Kidney capillary endothelial cell (primary cell): ENCODE measurements at places on chromosomes 3 and 15.
A peak's percentile ranks its signal among the peaks of the same experiment; 100 is the strongest.

DNA sequence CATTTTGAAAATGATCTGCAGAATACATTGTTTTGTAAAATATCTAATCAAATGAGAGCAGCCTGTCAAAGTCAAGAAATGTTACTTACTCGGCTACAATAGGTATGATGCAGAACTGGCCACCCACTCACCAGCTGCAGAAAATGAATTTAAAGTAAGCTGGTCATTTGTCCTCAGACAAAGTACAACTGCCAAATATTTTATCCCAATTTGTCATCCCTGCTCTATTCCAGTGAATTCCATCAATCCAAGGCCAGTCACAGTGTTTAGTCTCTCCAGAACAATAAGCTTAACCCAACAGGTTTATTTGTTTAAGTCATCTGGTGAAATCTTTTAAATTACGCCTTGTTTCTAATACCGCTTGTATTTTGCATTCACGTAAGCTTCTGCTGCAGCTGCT lies 46.6 kb upstream of the TCF12 start:
- DNase-seq: no peak

DNA sequence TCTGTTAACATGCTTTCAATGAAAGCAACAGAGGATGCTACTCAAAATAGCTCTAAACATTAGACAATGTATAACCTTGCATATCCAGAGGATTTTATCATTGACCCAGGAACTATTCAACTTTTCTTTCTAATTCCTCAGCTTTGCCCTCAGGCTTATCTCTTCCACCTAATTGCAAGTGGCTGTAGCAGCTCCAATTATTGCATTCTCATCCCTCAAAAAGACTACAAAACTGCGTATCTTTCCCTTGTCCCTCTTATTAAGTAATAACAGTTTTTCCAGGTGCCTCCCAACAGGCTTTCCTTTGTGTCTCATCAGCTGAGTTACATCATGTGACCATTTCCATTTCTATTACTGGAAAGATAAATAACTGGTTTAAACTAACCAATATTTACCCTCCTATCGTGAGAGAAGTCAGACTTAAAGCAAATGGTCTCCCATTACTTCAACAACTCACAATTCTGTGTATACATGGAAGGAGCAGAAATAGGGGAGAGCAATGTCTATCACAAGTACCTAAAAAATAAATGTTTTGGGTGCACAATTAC lies 78.0 kb upstream of the MBNL1 start:
- no peak for DNase-seq

- DNase-seq: no peak
These were observed 39.1 kb downstream of the OCA2 start for GRCh38 chr15:28060005-28060404.

DNA sequence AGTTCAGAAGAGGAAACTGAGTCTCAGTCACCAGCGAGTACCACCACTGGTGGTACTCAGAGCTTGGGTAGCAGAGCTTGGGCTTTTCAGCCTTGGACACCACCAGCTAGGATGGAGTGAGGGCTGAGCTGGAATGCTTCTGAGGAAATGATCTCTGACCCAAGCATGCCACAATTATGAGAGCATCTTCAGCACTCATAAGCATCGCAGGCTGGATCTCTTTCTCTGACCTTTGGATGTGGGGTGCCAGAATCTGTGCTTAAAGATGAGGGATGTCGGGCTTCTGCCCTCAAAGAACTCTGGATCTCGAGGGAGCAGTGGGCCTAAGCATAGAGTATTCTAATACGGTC lies 36.4 kb downstream of the ZNF710 start:
- DNase-seq: peak; percentile 48

GRCh38 chr3:88452228-88452627 lies 302.5 kb downstream of the C3orf38 start:
- DNase-seq: no peak

- DNase-seq: peak; percentile 42
These were observed 125.4 kb upstream of the MME start for GRCh38 chr3:154954757-154955156.

DNA sequence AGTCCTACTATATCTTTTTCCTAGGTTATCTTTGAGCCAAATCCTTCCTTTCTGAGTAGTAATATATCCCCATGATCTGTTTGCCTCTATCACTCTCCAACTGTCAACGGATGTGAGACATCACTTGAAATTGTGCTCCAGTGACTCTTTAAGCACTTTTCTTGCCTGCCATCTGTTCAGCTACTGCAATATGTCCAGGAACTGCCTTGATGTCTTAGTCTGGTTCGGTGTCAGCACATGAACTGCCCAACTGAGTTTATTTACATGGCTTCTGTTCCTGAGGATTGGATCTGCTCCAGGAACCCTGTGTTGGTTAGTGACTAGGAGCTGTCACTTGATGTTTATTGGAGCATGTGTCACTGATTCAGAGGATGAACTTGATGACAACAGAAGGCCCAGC lies 116.5 kb downstream of the SLC9A9 start:
- DNase-seq: no peak

- DNase-seq: no peak
These were observed 116.2 kb upstream of the KCNMB2 start for GRCh38 chr3:178420033-178420432.

- no peak for DNase-seq
These were observed 13.1 kb downstream of the ZBTB47 start for GRCh38 chr3:42666577-42666998.

DNA sequence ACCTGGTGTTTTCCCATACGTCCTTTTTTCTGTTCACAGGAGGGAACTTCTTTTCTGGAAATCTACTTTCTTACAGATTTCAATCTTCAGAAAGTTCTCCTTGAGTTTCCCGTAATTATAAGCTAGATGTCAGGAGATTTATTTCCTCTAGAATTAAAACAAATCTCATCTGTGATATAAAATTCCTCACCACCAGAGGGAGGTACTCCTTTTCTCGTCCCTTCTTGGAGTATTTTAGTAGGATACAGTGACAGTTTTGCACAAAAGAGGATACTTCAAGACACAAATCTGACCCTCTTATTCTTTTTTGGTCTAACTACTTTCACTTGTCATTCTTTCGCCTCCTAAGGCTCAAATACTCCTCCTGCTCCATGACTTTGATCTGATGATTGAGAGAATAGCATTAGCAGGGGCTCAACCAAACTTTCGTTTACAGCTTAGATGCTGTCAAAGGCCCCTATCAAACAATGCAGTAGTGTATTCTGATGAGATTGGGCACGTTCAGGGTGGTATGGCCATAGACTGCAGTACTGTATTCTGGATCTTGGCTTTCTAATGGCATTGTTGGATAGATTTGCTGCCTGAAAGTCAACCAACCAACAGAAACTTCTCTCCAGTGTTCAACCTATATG lies 38.0 kb downstream of the TMEM41A start:
- DNase-seq: peak; percentile 24

GRCh38 chr15:79700951-79701480 lies 195.8 kb downstream of the MTHFS start:
- DNase-seq: no peak

- no peak for DNase-seq
These were observed 34.0 kb downstream of the PRKCD start for GRCh38 chr3:53195066-53195450.

DNA sequence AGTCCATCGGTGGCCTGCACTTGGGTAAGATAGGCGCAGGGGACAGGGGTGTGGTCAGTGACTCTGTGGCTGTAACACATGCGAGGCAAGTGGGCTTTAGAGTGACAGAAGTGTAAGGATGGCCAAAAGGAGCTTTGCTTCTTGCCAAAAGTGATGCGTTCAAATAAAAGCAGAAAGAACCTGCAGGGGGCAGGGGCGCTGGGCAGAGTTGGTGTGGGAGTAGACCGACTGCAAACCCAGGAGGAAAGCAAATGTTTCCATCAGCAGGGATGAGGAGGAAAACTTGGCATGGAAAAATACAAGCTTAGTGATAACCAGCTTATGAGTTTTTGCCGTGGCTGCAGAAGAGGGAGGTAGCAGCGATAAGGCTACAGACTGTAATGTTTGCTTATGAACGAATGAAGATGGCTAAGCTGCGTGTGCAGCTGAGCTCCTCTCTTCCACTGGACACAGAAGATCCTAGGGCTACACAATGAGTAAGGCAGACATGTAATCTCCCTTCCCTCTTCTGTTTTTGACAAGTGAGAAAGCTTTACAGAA lies 149.4 kb downstream of the WNT5A start:
- DNase-seq: no peak

GRCh38 chr3:118818386-118818785 lies 216.3 kb downstream of the IGSF11 start:
- DNase-seq: no peak

GRCh38 chr15:73628976-73629797 lies 4.0 kb downstream of the NPTN start:
- no peak for DNase-seq

DNA sequence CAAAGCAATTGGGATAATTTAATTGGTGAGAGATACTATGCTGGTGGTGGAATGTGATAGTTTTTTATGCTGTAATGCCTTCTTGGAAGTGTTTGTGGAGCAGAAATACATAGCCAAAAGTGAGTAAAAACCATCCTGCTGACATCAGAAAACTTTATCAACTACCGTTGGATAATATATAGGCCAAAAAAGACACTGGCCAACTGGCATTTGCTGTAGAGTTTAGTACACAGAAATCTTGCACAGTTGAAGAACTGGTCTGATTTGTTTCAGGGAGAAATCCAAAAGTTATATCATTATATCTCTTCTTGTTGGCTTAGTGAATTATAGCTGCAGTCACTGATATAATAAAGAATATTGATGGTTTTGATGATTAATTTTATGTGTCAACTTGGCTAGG lies 507 bp upstream of the MINDY4B start:
- no peak for DNase-seq

- no peak for DNase-seq
These were observed 69.9 kb downstream of the NR2E3 start for GRCh38 chr15:71880276-71880675.

- no peak for DNase-seq
These were observed 46.5 kb upstream of the TP63 start for GRCh38 chr3:189584645-189585044.

- no peak for DNase-seq
These were observed 376.1 kb downstream of the ZPLD1 start for GRCh38 chr3:102810937-102811336.

GRCh38 chr3:15229262-15229661 lies 23.2 kb downstream of the CAPN7 start:
- no peak for DNase-seq

DNA sequence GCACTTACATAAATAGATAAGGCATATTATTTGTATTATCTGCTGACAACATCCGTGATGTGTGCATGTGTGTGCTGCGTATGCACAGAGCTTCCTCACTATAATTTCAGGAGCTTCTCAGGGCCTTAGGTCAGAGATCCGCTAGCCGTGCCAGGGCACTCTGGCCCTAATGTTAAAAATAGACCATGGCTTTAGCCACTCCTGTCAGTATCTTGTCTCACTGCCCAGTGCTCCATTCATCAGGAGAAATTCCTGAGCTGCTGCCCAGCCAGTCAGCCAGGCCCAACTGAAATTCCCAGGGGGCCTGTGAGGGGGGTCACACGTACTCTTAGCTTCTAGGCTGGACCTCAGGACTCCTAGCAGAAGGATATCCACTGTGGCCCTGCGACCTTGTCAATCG lies 70.0 kb upstream of the ABHD2 start:
- DNase-seq: no peak

DNA sequence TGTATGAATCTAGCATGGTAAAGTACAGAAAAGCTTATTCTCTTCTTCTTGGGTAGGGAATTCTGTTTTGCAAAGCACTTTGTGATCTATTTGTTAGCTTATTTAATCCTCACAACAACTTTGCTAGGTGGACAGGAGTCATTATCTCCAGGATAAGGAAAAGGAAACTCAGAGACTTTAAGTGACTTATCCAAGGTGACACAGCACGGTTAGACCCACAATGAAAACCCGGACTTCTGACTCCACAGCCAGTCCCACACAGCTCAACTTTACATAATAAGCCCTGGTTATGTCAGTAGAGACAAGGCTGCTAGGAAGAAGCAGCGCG lies 384 bp upstream of the NDUFB4 start:
- no peak for DNase-seq

- no peak for DNase-seq
These were observed 64.6 kb upstream of the PRR23C start for GRCh38 chr3:139109271-139109670.

GRCh38 chr3:11779626-11780025 lies 67.1 kb downstream of the TAMM41 start:
- DNase-seq: no peak

GRCh38 chr15:33218071-33218491 lies 23.6 kb upstream of the FMN1 start:
- no peak for DNase-seq

- peak; percentile 25 for DNase-seq
These were observed 122.3 kb downstream of the ATP1B3 start for GRCh38 chr3:141998669-141999290.
